Stimulated activated CD8-positive, alpha-beta memory T cell treated with anti-CD3 and anti-CD28 coated beads, Interleukin-12 subunit alpha, Interleukin-12 subunit beta, amount 100 ng/mL, for 1 hour (primary cell): ENCODE measurements at places on chromosomes 3 and 15.

GRCh38 chr3:64932016-64932518, 244.3 kb upstream of the ADAMTS9 start:
- DNase-seq: no peak

- DNase-seq: no peak
These were observed 263 bp upstream of the UTS2B start for GRCh38 chr3:191330530-191331048.

DNA sequence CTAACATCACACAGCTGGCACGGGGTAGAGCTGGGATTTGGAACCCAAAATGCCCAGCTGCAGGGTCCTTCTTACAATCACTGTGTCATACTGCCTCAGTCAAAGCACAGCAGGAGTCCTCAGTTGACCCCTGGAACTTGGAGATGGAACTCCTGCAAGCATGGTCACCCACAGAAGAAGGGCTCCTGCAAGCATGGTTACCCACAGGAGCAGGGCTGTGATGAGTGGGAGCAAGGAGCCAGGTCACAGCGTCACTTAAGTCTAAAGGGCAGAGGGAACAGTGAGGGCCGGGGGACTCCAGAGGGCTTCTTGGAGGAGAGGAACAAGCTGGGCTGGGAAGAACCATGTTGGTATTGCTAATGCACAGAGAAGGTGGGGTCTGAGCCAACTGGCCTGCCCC, 24.9 kb downstream of the CCDC33 start:
- DNase-seq: no peak

DNA sequence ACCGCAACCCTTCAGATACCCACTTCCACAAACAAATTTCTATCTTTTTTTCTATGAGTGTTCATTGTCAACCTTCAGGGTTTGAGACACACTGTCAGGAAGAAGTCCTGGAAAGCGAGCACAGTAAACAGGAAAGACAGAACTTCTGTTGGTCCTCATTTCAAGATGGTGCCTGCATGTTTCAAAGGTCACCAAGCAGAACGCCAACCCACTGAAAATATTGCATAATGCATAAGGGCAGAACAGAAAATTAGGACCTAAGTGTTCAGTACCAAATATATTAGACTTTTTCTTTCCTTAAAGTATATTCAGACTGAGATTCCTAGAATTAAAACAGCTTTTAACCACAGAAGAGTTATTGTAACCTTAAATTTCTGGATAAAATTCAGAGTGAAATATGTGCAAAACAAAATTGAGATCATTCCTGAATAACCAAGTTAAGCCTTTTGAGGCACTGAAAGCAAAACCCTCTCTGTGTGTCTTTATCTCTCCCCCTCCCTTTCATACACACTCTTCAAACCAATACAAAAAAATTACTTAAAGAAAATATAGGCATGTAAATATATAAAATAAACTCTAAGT, 387.8 kb upstream of the THBS1 start:
- DNase-seq: no peak

GRCh38 chr3:55724821-55725220, 237.7 kb upstream of the WNT5A start:
- DNase-seq: no peak

DNA sequence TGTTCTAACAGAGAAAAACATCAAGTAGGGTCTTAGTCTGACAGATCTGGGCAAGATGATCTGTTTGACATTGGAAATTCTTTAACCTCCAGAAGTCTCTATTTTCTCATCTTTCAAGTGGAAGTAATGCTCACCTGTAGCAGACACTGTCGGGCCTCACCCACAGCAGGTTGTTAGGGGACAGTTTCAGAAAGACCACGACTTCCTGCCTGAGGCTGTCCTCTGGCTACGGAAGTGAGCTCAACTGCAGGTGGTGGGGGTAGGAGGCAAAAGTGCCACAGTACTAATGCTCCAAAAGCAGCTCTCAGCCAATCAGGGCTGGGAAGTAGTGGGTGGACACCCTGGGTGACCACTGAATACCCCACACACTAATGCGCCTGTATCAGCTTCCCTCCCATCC, 111.4 kb upstream of the TOPAZ1 start:
- DNase-seq: no peak

- no peak for DNase-seq
These were observed 79.6 kb downstream of the PPP2R3A start for GRCh38 chr3:136044980-136045745.

DNA sequence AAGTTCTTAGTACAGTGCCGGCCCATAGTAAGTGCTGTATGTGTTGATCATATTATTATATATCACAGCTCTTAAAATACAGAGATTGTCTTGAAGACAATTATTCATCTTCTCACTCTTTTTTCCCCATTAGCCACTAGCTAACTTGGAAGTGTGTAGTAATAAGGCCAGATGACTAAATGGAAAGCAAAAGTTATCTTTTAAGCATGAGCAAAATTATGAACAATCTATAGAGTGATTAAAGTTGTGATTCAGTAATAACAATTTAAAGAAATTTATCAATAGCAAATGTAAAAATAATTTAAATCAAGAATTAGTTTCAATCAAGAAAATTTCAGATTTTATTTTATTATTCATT, 630.9 kb upstream of the TBL1XR1 start:
- DNase-seq: no peak

DNA sequence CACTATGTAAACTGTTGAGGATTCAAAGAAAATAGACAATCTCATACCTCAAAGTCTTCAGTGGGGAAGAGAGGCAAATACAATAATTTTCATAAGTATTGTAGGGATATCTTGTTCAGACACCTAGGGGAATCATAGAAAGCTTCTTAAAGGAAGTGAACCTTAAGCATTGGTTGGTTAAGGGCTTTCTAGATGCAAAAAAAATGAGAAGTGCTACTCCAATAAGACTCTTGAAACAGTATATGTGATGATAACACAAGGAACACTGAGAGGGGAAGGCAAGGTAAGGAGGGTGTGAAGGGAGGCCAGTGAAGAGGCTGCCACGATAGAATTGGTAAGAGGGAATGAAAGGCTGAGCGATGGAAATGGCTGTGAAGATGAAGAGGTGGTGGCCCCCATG, 104.1 kb downstream of the TPRG1 start:
- DNase-seq: no peak

DNA sequence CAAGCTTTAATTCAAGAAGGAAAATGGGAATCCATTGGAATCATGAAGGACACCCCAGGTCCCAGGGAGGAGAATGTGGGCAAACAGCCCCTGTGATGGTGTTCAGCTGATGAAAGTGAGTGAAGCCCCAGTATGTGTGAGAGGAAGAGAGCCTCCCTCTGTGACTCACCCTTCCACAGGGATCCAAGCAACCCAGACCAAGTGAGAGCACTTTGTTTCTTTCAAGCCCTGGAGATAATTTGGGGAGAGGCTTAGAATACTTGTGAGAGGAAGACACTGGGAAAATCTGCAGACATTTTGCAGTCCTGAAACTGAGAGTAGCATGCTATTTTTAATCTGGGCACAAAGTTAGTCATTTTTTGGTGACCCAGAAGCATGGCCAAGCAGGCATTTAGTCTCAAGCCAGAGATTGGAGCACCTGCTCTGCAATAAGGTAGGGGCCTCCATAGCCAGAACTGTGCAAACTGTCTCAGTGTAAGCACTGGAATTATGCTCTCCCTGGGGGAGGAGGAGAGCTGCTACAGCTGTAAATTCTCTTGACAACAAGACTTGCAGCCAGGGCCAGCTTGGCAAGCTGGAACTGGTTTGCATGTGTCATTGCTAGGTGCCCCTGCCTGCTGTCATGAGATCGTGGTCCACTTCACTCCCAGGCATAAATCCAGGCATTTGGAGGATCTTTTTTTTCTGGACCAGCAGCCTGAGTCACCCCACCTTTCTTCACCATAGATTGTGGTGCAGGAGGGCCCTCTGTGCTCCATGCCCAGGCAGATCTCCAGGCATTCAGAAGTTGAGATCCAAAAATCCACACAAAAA, 537.8 kb upstream of the DPPA4 start:
- DNase-seq: no peak

DNA sequence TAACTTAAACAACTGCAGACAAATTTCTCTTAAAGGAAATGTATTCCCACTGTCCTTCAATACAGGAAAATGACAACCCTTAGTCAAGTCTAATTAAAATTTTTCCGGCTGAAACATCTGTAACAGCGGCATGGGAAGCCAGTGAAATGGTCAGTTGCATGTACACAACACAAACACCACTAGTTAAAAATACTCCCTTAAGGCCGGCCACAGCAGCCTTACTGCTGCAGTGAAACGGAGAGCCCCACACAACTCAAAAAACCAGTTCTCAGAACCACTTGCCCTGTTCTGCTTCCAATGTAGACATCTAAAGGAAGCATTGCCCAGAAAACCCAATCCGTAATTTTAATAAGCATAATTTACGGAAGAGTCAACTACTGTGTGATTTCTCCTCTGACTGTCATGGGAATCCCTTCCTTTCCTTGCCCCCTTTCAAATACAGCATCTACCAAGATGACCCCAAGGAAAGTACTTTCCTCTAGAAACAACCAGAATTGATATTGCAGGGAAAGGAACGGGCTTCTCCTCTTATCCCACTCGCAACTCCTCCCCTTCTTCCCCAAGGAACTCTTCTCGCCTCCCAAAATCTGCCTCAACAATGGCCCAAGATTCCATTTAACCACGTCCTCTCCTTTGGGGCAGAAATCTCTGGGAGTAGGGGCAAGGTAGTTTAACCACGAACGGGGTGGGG, 1.6 kb downstream of the FBN1 start:
- DNase-seq: no peak

DNA sequence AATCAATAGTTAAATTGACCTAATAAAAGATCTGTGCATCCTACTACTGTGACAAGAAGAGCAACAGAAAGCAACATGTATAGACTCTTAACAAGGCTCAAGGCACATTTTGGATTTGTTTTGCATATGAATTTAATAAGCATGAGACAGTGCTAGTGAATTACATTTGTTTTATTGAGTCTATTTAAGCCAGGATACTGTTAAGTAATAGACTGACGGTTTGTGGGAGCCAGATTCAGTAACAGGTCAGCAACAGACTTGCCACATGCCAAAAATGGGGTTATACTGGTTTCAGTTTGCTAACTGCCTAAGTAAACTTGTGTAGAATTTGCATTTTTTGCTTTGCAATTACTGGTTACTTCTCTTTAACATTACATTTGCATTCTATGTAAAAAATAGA, 54.0 kb downstream of the MBNL1 start:
- DNase-seq: no peak

DNA sequence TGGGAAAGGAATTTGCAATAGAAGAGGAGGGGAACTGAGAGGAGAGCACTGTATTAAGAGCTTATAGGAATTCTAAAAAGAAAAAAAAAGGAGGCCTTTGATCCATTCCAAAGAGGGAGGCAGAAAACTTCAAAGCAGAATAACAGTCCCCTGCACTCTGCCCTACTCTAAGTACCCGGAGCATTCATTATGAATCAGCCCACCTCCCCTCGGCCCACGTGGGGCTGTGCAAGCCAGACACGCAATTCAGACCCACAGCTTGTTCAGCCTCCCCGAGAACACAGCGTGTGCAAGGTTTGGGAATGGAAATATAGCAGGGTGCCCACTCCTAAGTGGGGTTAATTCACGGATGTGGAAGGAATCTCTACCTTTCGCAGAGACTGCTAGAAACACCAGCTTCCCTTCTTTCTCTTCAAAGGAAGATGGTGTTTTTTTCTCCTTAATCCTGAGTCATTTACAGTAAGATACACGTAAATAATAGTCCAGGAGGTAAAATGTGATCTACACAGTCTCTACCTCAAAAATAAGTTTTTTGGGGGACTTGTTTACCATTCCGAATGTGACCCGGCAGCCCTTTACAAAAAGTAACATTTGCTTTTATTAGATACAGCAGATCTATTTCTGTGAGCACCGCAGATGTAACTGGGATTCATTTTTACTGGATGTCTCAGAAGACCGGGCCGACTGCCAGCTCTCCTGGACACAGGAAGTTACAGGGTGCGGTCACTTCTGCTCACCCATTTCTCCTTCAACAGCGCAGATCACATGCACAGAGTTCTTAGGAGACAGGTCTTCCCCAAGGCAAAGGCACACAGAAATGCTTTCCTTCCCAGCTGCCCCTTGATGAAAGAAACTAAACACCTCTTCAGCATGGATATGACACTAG, 768.5 kb upstream of the CFAP20DC start:
- no peak for DNase-seq

DNA sequence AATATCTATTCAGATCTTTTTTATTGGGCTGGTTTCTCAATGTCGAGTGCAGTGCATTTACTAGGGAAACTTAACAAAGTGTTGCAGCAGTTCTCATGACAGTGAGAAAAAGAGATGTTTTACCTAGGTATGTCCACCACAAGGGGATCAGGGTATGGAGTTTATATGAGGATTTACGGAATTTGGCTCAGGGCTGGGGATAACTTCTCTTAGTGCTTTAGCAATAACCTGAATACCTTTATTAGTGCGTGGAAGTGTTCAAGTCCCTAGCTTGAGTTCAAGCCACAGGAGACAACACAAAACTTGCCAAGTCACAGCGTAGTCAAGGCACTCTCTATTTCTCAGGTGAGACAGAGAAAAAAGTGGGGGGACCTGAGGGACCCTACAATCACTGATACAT, 3.9 kb upstream of the CCR3 start:
- DNase-seq: no peak

- DNase-seq: no peak
These were observed 40.6 kb downstream of the PRICKLE2 start for GRCh38 chr3:64184621-64185020.

DNA sequence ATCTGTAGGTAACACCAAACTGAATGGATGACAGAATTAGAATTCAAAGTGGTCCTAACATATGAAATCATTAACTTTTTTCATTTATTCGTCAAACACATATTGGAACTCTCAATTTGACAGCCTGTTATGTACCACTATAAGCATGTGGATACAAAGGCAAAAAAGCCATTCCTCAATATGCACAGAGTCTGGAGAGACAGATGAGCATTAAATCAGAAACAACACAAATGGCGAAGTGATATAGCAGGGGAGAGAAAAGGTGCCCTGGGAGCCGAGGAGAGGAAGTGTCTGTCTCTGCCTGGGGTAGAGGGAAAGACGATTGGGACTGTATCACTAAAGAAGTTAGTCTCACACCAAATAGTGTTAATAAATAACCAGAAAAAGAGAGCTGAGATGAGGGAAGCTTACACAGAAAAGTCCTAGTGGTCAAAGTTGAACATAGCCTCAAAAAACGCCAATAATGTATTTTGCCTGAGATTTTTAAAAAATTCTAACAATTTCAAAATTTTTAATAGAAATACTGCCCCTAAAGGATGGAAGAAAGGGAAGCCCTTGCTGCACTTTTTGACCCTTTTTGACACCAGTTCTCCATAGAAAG, 417.5 kb downstream of the TUSC7 start:
- DNase-seq: no peak

- DNase-seq: no peak
These were observed 20.5 kb downstream of the CCR9 start for GRCh38 chr3:45906681-45907407.

DNA sequence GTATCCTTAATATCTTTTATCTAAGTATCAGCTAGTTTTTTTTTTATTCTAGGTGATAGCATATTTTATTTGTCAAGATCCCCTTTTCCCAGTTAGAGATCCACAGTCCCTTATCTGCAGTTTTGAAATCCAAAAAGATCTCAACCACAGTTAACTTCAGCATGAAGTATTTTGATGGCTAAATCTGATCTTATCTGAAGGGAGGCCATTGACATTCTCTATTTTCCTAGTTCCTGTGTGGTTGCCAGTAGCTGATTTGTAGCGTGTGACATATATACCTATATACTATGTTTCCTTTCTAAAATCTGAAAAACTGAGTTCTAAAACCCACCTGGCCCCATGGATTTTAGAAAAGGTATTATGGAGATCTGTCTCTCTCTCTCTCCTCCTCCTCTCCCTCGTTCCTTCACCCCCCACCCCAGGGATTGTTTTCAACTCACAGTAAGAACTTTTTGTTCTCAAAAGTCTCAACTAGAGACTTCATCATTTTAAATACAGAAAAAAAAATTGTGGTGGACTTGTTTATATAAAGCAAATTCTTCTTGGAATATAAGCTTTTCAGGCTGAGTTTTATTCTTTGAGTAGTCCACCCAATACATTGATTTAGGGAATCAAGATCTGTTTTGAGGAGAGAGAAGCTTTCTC, 12.3 kb downstream of the TCF12 start:
- DNase-seq: no peak
